ENCODE measurements at places on chromosomes 5 and 9.

GRCh38 chr5:134500699-134501430, 24.6 kb upstream of the JADE2 start:
- no peak for DNase-seq

DNA sequence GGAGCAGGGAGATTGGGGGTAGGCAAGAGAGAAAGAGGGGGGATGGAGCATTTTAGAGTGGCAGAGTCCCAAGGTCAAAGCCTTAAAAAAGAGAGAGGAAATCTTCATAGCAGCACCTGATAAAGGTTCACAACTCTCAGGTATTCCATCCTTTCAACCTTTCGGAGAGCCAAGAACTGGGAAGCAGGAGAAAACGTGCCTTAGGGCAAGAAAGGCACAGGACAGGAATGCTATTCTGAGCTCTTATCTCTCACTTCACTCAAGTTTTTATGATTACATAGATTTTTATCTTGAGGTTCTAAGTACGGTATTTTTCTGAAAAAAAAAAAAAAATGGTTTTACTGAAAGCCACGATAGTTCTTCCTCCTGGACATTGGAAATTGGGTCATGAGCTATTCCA, 34.5 kb upstream of the SMAD5 start:
- no peak for DNase-seq

GRCh38 chr5:169395136-169395535, 94.2 kb upstream of the SLIT3 start:
- DNase-seq, result no peak

DNA sequence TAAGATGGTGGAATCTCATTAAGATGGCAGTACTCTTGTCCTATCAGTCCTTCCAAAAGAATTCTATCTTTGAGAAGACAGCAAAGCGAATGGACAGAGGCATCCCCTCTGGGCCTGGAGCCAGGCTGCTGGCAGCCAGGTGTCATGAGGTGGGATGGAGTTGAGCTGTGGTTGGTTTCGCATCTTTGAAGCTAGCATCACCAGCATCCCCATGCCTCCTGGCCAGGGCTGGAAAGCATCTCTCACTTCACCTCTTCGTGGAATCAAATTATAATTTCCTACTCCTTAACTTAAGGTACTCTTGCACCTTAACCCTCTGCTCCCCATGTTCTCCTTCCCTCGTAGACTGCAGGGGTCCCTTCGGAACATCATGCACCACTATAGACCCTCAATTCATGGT, 248.3 kb downstream of the GADD45G start:
- DNase-seq, result no peak

- no peak for DNase-seq
Observed at GRCh38 chr5:39186289-39186688, 33.1 kb downstream of the FYB1 start.

GRCh38 chr9:7549249-7549648, 250.3 kb downstream of the DMAC1 start:
- no peak for DNase-seq

DNA sequence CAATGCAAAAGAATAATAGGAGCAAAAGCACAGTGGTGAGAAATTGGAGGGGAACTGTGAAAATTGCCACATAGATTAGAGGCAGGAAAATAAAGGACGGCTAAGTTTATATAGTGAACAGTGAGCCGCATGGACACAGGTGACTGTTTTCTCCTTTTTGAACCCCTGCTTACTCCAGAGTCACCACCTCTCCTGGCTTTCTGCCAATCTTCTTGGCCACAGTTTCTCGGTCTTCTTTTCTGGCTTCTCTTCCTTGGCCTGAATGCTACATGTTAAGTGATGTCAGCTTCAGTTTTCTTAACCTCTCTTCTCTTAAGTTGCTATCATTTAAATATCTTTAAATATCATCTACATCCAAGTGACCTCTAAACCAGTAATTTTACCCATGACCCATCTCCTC, 47.3 kb upstream of the CDKN2B start:
- no peak for DNase-seq

DNA sequence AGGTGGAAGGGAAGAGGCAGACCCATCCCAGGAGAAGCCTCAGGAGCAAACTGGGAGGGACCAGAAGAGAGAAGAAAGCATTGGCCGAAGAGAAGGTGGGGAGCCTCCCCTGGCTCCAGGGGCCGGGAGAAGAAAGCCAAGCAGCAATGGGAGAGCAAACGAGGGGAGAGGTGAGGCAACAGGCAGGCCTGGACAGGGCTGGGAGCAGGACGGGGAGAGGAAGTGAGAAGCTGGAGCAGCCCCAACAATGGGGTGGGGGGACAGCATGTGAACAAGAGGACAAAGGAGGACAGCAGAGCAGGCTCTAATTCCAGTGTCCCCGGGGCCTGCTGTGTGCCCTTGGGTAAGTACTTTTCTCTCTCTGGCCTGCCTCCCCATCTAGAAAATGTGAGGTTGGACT, 115.3 kb downstream of the PSD2 start:
- DNase-seq, result no peak

- DNase-seq, result no peak
Observed at GRCh38 chr5:97453263-97453662, 270.2 kb upstream of the RIOK2 start.

DNA sequence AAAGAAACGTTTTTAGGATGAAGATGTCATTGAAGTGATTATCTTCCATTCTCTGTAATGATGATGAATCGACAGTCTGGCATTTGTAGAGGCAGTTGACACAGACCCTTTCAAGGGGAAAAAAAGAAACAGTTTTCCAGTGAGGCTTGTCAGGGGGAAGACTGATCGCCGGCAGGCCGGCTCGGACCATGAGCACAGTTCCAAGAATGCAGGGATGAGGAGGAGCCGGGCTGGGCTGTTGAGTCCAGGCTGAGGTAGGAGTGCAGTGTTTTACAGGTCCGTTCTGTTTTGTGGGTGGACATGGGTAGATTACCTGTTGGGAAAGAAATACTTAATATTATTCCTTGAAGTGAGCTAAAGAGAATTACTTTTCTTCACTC, 194.6 kb downstream of the AOPEP start:
- no peak for DNase-seq

DNA sequence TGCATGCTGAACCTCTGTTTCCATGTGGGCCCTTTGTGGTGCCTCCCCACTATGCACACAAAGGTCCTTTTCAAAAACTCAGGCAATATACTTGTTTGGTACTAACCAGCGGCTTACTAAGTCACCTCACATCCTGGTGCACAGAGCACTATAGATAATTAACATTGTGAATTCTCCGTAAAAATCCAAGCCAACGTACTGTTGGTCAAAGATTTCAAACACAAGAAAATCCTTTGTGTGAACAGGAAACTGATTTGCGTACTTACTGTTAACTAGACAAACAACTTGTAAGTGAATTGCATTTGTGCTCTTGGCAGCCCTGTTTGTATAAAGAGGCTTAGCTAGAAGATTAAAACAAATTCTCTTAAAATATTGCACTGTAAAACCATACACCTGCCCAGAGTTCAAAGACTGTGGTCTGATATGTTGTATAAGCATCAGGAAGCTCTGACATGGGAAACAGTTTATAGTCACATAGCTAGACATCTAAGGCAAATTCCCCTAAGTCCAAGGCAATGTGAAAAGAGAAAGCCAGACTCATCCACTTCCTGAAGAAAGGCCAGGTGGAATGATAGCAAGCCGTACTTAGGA, 125.0 kb upstream of the SLC12A2 start:
- DNase-seq, result no peak

DNA sequence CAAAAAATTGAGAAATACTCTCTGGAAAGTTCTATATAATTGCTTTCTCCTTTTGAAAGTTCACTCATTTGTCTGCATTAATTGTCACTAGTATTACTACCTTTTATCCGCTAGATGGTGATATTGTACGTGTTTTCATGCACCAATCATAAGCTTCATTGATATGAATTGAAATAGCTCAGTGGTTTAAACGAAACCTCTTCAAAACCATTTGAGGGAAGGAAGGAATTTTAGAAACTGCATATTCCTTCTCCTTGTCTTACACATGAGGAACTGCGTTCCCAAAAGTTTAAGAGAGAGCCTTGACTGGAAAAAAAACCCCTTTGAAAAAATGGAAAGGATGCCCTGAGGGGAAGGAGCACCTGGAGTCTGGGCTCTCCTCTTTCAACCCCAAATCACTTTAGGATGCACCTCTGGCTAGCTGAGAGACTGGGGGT, 98.6 kb downstream of the YTHDC2 start:
- DNase-seq, result peak; percentile 46

GRCh38 chr9:35958104-35958837, at the start of gene OR2S2:
Gene OR2S2 (minus strand): TSS chr9:35958154. CDS start chr9:35958098, 56 bp downstream.
- DNase-seq, result no peak

- DNase-seq, result no peak
Observed at GRCh38 chr5:128259607-128260021, 176.0 kb downstream of the SLC12A2 start.

DNA sequence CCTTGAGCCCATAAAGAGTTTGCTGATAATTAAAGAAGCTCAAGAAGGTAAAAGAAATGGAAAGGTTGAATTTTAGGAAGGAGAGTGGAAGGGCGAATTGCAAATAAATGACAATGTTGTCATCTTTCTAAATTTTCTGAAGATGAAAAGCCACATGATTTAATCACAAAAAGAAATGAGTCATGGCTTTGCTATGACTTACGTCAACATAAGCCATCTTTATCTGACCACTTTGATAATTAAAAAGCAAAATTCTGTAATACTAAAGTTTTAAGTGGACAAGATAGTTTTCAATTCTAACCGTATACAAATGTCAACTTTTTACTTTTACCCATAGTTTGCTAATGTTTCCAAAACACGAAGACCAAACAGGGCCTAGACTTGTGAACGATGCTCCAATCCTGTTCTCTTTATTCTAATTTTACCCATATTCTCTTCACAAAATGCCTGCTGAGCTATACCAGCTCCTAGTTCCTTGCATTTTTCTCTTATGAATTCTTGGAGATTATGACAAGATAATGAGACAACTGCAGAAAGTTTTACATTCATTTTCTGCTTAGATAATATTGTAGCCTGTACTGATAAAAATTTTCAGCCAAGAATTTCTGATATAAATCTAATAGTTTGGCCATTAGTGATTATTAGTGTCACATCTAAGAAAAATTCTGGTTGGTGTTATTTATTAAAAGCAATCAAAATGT, 21.8 kb upstream of the PRUNE2 start:
- no peak for DNase-seq

GRCh38 chr9:72349240-72349639, 15.8 kb downstream of the ZFAND5 start:
- DNase-seq, result no peak

DNA sequence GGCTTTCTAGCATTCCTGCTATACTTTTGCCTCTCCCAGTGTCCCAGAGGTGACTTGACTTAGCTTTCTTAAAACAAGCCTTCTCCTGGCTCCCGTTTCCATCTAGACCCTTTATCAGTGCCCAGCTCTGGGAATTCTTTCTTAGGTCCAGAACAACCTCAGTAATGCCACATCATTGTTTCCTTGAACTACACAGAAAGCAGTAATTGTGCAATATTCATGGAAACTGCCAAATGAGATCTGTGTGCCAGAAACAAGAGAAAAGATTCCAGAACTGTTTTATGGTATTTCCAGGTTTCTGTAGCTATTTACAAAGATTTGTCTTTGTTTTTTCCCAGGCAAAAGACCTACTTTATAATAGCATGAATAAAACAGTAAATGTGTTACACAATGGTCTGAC, 391.3 kb downstream of the SLCO4C1 start:
- no peak for DNase-seq

DNA sequence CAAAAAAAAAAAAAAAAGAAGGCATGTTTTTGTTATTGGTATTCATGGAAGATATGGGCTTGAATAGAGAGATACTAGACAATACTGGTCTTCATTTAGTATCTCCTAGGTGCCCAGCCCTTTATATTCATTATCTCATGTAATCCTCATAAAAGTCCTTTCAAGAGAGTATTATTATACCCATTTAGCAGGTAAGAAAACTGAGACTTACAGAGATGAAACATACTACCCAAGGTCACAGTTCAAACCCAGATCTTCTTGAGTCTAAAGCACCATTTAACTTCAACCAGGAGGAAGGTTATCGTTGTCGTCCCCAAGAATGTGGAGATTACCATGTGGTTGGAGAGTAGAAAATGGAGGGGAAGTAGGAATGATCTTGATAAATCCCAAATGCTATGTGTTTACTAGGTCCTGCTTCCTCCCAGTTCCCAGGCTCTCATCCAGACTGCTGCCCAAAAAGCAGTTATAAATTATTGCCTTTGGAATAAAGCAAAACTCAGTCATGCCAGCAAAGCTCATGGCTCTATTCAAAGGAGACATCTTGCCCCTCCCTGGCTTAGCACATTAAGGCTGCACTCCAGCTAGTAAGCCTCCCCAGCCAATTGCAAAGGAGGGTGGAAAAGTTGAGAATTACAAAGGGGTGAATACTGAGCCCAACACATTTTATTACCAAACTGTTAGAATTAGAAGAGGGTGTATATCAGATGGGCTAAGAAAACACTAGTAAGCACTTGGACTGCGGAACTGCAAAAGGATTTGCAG, 163.9 kb downstream of the PIK3R1 start:
- no peak for DNase-seq

DNA sequence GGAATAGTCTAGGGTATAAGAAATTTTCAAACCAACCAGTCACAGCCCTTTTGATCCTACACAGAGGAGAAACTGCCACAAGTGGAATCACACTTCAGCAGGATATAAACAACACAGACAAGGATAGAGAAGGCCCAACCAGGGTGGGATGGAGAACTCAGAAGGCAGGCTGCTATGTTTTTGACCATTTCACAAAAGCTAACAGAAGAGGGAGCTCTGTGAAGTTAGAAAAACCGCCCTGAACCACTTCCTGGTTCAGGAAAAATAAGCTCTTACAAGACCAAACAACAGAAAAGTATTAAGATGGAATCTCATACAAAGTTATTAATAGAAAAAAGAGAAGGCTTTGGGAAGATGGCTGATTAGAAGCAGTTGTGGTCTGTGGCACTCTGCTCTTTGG, 960 bp upstream of the IFNB1 start:
- peak; percentile 31 for DNase-seq

GRCh38 chr5:95649842-95650620, 3.5 kb downstream of the RFESD start:
- no peak for DNase-seq

DNA sequence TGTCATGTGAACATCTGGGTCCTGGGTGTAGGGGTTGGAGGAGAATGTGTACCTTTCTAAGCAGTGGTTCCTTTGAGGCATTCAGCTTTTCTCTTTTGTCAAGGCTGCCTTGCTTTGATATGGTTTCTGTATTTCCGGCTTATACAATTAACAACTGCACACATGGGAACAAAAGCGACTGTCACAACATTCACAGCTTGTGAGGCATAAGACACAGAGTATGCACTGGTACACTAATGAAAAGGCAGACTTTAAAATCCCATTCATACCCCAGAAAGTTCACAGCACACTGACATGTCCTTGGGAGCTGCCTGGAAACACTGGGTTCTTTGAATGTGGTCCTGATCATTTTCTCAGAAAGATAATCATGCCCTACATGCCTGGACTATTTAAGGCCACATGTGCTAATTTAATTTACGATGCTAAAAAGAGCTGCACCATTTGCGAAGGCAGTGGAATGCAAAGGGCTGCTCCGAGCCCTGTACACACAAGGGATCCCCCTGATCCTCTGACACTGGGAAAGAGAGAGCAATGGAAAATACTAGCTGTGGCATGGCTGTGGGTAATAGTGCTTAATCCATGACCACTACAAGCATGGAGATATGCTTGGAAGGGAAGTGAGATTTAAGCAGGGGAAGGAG, 131.8 kb downstream of the EFNA5 start:
- DNase-seq, result no peak
